Activated CD8-positive, alpha-beta memory T cell treated with anti-CD3 and anti-CD28 coated beads, Interleukin-2, amount 50 U/mL, for 48 hours (primary cell): ENCODE measurements at places on chromosomes 2 and 18.

DNA sequence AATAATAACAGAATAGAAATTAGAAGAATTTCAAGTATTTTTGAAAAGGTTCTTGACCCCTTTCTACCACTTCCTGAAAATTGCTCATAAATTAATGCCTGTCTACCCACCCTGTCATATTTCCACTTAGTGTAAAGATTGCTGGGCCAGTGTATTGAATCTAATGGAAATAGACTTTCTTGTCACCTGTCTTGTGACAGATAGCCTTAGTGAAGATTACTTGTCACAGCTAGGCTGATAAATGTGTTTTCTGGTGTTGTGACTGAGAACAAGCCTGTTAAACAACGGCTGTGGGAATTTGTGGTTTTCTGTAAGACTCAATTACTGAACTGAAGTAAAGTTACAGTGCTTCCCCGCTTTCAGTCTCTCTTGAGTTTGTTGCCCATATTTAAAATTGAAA lies 37.0 kb downstream of the PIK3C3 start:
- DNase-seq = no peak

GRCh38 chr2:74130211-74130995 lies 17.3 kb downstream of the BOLA3 start:
- DNase-seq = peak; percentile 45

DNA sequence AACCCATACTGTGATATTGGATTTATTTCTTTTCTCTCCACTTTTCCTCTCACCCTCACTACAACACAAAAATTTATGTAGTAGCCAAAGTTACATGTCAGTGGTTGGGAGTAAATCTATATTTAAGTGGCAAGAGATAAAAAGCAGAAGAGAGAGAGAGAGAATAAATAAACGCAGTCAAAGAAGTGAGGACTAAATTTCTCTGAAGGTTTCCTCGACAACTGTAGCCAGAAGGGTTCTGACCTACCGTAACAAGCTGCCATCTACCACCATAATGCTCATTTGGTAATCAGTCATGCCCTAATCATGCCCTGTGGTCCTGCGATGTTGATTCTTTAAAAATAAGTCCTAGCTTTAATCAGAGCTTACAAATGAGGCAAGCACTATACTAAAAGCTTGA lies 9.1 kb downstream of the ARHGAP28 start:
- no peak for DNase-seq

- no peak for DNase-seq
Measured at GRCh38 chr2:71713581-71714580, 260.5 kb downstream of the DYSF start.

GRCh38 chr2:197294260-197294659 lies 16.3 kb downstream of the ANKRD44 start:
- no peak for DNase-seq

DNA sequence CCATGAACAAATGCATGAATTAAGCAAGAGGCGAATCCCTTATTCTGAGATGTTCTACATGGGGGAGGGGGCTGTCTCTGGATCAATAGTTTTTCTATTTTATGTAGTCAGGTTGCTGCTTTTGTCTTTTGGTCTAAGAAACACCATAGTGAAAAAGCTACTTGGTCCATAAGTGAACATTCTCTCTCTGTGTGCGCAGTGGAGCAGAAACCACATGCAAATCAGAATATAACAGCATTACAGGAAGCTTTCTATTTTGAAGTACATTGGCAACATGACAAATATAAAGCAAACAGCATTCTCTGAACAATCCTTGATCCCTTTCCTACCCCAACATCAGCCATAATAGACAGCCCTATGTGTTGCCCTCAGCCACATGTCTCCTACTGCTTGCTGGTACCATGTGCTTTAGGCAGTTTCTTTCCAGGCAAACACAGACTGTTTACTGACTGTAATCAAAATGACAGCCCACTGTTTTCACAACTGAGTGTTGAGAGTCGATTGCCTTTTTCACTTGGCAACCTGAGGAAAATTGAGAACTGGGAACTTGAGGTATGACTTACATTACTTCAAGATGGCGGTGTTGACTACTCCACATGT lies 10.6 kb downstream of the SCN3A start:
- no peak for DNase-seq

DNA sequence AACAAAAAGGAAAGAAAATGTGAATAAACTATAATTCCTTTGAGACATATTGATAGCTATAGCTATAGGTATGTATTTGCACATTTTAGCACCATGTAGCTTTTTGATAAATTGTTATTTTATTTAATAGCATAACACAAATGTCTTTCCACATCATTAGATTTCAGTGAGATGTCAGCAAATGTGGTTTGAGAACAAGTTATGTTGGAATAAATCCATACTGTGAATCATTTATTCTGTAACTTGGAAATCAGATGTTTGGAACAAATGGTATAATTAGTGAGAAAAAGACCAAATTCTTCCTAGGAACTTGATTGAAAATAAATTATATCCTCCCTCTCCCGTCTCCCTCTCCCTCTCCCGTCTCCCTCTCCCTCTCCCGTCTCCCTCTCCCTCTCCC lies 62.8 kb downstream of the NABP1 start:
- DNase-seq = no peak

DNA sequence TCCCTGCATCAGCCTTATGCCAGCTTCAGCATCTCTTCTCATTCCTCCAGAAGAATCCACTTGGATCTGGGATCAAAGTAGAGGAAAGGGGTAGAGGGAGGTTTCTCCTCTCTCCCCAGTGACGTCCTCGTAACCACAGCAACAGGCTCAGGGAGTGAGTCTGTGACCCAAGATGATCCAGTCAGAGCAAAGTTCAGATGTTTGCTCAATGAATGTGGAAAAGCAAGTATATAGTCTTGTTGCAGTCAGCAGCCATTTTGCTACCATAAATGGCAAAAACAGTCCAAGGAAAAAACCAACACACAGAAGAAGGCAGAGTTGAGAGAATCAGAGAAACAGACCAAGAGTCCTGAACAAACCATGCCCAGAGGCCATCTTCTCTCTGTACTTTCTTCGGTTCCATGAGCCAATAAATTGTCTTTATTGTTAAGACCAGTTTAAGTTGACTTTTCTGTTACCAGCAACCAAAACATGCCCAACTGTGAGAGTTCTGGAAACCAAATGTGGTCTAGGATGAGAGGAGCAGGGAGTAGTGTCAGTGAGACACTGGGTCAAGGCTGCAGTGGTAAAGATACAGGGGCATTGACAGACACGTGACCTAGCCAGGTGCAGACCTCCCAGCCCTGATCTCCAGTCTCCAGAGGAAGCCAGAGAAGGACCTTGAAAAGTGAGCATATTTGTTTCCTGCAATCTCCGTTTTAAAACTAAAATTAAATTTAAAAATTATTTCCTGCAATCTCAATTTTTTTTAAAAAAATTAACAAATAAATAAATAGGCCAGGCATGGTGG lies 3.2 kb upstream of the CXCR1 start:
- no peak for DNase-seq

- peak; percentile 62 for DNase-seq
Measured at GRCh38 chr2:207423886-207424285, 105.9 kb upstream of the CREB1 start.

DNA sequence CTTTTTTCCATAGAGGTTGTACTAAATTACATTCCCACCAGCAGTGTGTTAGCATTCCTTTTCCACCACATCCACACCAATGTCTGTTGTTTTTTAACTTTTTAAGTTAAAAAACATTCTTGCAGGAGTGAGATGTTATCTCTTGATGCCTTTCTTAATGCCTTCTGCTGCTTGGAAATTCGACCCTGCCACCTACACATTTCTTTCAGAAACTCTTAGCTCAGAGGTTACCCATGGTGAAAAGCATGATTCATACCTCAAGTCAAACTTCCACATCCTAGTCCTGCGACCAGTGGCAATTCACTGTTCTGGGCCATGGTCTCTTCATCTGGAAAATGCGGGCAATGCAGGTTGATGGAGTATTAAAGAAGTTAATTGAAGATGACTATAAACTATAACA lies 12.7 kb upstream of the HNMT start:
- no peak for DNase-seq

DNA sequence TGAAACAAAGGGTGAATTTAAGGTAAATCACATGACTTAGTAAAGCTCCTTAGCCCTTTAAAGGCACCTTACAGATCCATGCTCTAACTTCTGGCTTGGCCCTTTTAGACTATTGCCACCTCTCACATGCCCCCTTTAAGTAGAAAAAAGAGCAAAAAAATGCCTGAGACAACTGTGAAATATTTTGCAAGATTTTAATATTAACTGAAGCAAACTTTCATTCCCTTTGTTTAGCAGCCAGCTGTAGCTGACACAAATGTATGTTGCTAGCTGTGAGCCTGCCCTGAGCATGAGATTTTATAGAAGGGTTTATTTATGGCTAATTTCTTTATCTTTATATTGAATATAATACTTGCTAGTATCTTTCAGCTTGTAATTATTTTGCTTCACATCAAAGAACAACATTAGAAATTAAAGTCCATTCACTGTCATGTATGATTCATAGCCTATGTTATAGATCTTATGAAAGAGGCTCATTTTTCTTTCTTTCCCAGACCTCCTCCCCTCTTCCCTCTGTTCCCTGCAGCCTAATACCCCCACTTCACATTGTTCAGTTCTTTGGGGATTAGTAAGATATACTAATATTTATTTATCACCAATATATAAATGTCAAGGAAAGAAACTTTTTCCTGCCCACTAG lies 637.2 kb upstream of the ZEB2 start:
- DNase-seq = no peak

DNA sequence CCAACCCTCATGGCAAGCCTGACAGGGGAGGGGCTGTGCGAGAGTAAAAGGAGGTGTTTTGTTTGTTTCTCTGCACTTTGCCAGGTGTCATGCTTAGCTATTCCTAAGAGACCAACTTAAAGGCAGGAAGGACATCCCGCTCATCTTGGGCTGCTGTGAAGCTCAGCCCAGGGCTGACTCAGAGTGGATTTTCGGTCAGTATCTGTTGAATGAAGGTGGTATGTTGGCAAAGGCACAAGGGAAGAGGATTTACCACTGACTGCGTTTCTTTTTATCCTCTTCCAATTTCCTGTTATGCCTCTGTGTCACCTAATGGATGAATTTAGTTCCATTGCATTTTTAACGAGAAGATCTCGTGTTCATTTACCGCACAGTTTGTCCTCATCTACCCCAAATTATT lies 18.9 kb downstream of the TRPM8 start:
- DNase-seq = no peak

GRCh38 chr2:120064664-120065063 lies 51.8 kb downstream of the EPB41L5 start:
- DNase-seq = no peak

- no peak for DNase-seq
Measured at GRCh38 chr2:17299891-17300540, 218.2 kb downstream of the RAD51AP2 start.

GRCh38 chr2:169928463-169928864 lies 101.2 kb downstream of the UBR3 start:
- DNase-seq = no peak

DNA sequence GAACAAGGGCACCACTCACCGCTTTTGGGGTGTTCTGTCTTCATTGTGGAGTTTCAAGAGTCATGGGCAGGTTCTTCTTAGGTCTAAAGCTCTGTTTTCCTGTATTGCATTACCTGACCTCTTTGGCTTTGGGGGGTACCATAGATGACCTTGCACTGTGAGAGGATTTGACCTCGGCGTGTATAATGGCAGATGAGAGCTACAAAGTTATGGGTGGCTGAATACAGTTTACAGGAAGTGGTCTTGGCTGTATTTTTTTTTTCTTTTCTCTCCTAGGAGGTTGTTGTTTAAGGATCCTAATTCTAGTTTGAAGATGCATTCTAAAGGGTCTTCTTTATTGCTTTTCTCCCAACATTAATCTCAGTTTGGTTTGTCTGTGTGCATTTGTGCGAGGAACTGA lies 11.5 kb downstream of the GAL3ST2 start:
- no peak for DNase-seq

GRCh38 chr2:105926960-105927678 lies 182.4 kb downstream of the NCK2 start:
- peak; percentile 63 for DNase-seq

DNA sequence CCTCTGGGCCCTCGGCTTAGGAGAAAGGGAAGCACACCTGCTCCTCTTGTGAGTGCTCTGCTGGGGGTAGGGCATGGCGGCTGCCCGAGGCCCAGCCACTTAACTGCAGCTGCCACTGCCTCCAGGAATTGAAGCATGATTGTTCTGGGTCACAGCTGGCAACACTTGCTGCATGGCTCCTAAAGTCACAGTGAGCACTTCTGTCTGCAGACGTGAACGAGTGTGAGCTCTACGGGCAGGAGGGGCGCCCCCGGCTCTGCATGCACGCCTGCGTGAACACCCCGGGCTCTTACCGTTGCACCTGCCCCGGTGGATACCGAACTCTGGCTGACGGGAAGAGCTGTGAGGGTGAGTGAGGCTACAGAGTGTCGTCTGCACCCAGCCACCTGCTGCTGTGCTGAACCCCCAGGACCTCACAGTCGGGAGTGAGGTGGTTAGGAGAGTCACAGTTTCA lies 44.4 kb downstream of the FBLN7 start:
- DNase-seq = no peak

DNA sequence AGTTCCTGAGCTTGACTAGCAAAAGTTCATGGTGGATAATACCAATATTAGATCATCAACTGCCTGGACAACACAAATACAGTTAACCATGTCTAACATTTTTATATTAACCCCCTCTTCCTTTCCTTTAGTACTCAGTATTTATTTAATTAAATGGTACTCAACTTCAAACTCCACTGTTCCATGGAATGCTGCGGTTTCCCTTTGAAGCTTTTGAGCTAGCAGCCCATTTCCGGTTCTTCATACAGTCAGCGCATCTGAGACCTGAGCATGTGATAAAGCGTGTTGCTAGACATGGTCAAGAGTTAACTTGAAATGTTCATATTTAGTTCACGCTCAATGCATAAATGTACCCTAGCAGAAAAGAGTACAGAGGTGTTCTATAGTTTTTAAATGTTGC lies 278.4 kb downstream of the ALPK2 start:
- no peak for DNase-seq

DNA sequence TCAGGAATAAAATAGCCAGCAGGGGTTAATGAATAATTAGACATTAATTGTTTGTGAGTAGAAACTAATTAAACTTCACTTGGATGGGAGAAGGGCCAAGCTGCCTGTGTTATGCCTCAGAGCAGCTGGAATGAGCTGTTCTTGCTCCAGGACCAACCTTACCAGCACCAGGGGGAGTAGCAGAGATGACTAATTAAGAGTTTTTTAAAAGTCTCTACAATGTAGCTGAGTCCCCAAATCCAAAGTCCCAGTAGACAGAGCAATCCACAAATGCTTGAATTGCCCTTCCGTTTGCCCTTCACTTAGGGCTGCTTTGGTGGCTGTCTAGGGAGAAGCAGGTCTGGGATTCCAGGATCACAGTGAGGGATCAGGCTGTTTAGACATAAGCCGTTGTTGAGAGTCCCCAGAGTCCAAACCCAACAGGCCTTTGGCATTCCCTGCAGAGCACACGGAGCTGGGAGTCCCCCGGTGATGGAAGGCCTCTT lies 59.4 kb downstream of the RHOB start:
- no peak for DNase-seq

DNA sequence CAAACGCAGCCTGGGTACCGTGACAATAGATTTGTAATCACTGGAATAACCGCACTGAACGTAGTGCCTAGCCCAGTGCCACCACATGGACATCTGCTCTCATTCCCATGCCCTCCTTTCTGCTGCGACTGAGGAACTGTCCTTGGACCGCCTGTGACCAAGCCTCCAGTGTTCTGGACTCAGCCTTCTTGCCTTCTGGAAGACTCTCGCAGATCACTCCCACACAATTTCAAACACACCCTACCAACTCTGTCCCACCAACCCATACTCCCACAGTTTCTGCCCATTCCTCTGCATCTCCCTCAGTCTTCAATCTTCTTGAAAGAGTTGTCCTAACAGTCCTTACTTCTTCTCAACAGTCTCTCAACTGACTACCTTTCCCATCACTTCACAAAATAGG lies 2.1 kb downstream of the RNF149 start:
- peak; percentile 59 for DNase-seq

- DNase-seq = no peak
Measured at GRCh38 chr2:95053543-95053942, 28.0 kb downstream of the MAL start.
